ENCODE measurements at places on chromosomes 13 and 19. TPM values are rescaled to one million over a fixed set of nuclear protein-coding genes. Genes with fewer than 3 reads are reported as not detected.

The IRS2 gene
- polyA plus RNA-seq: 3.5 TPM

- peaks cover 41% of the 10 kb centered on the region for H3K4me1 ChIP-seq
- no peaks in the 10 kb centered on the region for H3K36me3 ChIP-seq
- H3K4me3 ChIP-seq: no peak overlapping the region
- peak overlapping the region; percentile 93 for H3K27ac ChIP-seq
- H3K27me3 ChIP-seq: no peaks in the 10 kb centered on the region
- peak; percentile 95 for DNase-seq
These were observed 79.8 kb upstream of the FLT1 start for GRCh38 chr13:28574617-28575142.

The MEDAG gene
- polyA plus RNA-seq: not detected

DNA sequence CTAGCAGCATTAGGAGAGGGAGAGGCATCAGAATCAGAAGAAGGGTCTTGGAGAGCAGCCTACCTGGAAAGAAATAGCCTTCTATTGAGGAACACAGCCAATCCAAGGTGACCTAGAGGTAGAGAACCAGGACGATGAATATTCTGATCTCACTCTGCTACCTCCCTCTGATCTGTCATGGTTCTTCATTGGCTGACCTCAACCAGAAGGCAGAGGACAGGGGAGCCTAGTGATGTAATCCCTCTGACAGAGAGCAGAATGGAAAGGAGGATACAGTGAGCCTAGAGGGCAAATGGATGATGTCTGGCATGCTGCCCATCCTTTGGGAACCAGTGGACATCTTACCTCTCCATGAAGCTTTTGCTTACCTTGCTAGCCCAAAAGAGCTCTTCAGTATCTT lies 3.6 kb downstream of the ZNF507 start:
- H3K4me1 ChIP-seq: peaks cover 20% of the 10 kb centered on the region
- H3K27me3 ChIP-seq: peaks cover 94% of the 10 kb centered on the region
- H3K4me3 ChIP-seq: no peak overlapping the region
- H3K27ac ChIP-seq: no peak overlapping the region
- H3K36me3 ChIP-seq: no peaks in the 10 kb centered on the region
- DNase-seq: no peak

- DNase-seq: peak; percentile 39
- no peaks in the 10 kb centered on the region for H3K27me3 ChIP-seq
- peaks cover 41% of the 10 kb centered on the region for H3K4me1 ChIP-seq
These were observed at the start of gene PGPEP1 for GRCh38 chr19:18340190-18340989. TSS of gene PGPEP1 (plus strand) at chr19:18340598. CDS start at chr19:18340682, 84 bp downstream.

GRCh38 chr13:90416519-90416918 lies 931.0 kb upstream of the MIR17HG start:
- no peaks in the 10 kb centered on the region for H3K36me3 ChIP-seq
- no peaks in the 10 kb centered on the region for H3K4me1 ChIP-seq
- H3K27me3 ChIP-seq: no peaks in the 10 kb centered on the region

DNA sequence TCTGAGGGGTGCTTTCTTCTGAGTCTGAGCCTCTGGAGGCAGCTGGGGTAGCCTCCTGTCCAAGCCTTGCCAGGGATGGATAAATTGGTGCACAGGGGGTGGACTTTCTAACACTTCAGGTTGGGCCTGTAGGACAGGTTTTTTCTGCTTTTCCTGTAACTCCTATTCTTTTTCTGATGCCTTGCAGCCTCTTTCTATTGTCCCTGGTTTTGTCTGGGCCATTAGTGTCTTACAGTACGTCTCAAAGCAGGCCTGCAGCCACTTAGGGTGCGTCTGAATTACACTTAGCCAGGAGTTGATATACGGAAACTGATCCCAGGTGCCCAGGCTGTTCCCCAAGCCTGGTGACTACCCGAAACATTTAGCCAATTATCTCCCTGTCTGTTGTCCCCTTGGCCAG lies 213.3 kb upstream of the HTR2A start:
- no peak overlapping the region for H3K27ac ChIP-seq
- no peaks in the 10 kb centered on the region for H3K27me3 ChIP-seq
- DNase-seq: no peak
- H3K4me1 ChIP-seq: no peaks in the 10 kb centered on the region

GRCh38 chr19:16106121-16106520 lies 5.6 kb upstream of the RAB8A start:
- H3K36me3 ChIP-seq: peaks cover 25% of the 10 kb centered on the region
- peak overlapping the region; percentile 53 for H3K27ac ChIP-seq
- H3K4me1 ChIP-seq: peaks cover 33% of the 10 kb centered on the region
- H3K27me3 ChIP-seq: no peaks in the 10 kb centered on the region
- peak; percentile 88 for DNase-seq

GRCh38 chr19:18202778-18203407 lies 949 bp downstream of the RAB3A start:
- no peaks in the 10 kb centered on the region for H3K27me3 ChIP-seq
- H3K4me1 ChIP-seq: peaks cover 29% of the 10 kb centered on the region
- H3K27ac ChIP-seq: no peak overlapping the region
- no peak for DNase-seq
- peak overlapping the region; percentile 89 for H3K4me3 ChIP-seq

DNA sequence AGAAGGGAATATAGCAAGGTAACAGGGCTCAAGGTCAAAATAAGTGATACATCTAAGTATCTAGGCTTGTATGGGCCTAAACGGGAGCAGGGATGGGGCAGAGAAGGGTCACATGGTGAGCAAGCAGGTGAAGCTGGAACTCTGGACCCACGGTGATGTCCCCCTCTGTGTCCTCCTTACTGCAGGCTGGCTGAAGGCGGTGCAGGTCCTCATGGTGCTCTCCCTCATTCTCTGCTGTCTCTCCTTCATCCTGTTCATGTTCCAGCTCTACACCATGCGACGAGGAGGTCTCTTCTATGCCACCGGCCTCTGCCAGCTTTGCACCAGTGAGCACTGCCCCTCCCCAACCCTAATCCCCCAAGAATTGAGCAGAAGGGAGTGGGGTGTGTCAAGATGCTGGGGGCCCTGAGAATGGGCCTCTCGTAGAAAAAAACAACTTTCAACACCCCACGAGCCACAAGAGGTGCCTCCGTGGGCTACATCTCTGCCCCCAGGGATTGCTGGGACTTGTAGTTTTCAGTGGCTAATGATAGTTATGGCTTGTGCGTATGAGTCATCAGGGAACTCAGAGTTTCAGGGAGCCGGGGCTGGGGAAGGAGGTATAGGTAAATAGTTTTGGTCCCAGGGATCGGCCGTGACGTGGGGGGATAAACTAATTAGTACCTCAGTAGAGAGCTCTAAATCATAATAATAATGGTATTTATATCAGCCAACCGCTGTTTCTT lies 4.0 kb downstream of the EMP3 start:
- H3K4me1 ChIP-seq: peaks cover 90% of the 10 kb centered on the region
- DNase-seq: peak; percentile 64
- no peaks in the 10 kb centered on the region for H3K27me3 ChIP-seq

- no peak overlapping the region for H3K4me3 ChIP-seq
- no peaks in the 10 kb centered on the region for H3K27me3 ChIP-seq
- DNase-seq: no peak
- H3K27ac ChIP-seq: no peak overlapping the region
These were observed 14.9 kb downstream of the UBL3 start for GRCh38 chr13:29835280-29836061.

The CLEC17A gene
- 3.4 TPM for polyA plus RNA-seq

DNA sequence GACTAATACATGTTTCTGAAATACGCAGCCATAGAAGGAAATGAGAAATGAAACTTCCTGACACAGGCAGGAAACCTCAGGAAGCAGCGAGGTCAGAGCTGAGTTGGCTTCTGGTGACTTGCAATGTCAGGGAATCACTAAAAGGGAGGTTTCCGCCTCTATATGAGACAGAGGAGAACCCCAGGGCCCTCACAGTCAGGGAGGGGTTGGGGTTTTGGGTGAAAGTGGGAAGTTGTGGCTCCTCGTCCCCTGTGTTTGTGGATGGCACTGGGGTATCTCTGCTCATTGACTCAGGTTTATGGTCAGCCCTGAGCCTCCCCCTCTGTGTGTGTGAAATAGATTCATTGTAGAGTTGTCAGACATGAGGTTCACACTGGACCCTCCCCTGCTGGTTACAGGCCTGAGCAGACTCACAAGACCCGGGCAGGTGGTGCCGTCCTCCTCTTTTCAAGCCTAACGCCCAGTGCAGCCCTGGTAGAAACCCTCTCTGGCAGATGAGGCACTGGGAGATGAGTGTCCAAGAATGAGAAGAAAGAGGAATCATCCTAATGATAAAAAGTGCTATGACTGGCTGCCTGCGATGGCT lies 5.5 kb upstream of the LILRA6 start:
- peaks cover 1% of the 10 kb centered on the region for H3K27me3 ChIP-seq
- peak overlapping the region; percentile 56 for H3K4me3 ChIP-seq
- peak; percentile 98 for DNase-seq

The KLK1 gene
- polyA plus RNA-seq: 0.66 TPM

DNA sequence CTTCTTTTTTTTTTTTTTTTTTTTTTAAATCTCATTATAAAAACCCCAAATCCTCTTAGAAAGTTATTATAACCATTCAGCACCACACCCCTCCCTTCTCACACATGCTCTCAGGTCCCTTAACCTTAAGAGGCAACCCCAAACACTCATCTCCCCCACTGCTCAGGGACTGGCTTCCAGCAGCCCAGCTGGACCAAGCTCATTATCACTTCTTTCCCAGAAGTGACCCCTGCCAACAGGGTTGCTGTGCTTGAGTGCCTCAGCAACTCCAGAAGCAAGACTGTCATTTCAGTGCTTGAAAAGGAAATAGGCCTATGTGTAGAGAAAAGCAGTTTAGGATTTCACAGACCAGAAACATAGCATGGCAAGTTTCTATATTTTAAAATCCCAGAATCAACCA lies 84.3 kb downstream of the SLAIN1 start:
- H3K27ac ChIP-seq: no peak overlapping the region
- no peaks in the 10 kb centered on the region for H3K36me3 ChIP-seq
- H3K4me3 ChIP-seq: no peak overlapping the region
- DNase-seq: no peak
- H3K27me3 ChIP-seq: no peaks in the 10 kb centered on the region

DNA sequence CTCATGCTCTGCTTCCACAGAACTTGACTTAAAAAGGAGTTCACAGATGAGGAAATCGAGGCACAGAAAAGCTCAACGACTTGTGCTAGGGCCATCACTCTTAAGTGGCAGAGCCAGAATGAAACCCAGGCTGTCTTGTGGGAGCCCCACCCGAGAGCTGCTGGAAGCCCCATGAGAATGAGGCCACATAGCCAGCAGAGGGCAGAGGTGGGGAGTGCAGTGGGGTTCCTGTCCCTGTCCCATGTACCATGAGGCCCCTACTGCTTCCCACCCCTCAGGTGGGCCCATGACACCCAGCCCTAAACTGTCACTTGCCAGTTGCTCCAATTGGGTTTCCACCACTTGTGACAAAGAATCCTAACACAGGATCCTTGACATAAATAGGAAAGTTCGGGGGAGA lies 175.9 kb downstream of the IRS2 start:
- H3K27ac ChIP-seq: no peak overlapping the region
- peak; percentile 50 for DNase-seq
- no peaks in the 10 kb centered on the region for H3K4me1 ChIP-seq
- no peak overlapping the region for H3K4me3 ChIP-seq
- H3K36me3 ChIP-seq: no peaks in the 10 kb centered on the region
- H3K27me3 ChIP-seq: no peaks in the 10 kb centered on the region

The CD37 gene
- polyA plus RNA-seq: 147 TPM

DNA sequence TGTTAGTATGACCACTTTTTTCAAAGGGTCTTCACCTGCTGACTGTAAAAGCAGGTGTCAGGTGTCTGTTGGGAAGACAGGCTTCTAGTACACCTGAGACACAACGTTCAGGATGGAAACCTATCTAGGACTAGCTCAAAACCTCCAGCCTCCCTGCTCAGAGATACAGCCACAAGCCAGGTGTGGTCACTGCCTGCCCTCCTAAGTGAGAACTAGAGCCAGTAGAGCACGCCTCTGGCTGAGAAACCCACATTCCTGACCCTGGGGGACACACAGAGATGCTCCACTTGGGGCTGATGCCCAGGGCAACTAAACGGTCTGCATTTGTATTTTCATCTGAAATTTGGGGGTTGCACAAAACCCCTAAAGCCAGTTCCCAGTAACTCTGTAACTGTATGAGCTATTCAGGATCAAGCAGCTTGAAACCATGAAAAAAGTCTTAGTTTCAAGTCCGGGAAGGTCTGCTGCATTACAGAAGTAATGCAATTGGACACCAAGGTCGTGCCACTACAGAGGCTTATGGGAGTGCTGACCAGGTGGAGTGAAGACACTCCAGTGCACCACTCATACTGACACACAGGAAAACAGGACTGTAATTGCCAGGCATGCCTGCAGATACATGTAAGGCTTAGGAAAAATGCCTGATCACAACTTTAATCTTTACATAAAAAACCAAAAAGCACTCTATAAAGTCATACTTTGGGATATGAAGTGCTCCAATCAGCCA lies 27.8 kb downstream of the ANKRD10 start:
- peaks cover 3% of the 10 kb centered on the region for H3K36me3 ChIP-seq
- H3K27me3 ChIP-seq: no peaks in the 10 kb centered on the region
- no peak overlapping the region for H3K27ac ChIP-seq
- DNase-seq: no peak

The IGFL2 gene
- not detected for polyA plus RNA-seq

- DNase-seq: peak; percentile 44
- H3K27me3 ChIP-seq: no peaks in the 10 kb centered on the region
- peaks cover 50% of the 10 kb centered on the region for H3K4me1 ChIP-seq
- peak overlapping the region; percentile 30 for H3K27ac ChIP-seq
- H3K36me3 ChIP-seq: peaks cover 27% of the 10 kb centered on the region
These were observed 8.0 kb downstream of the LILRB4 start for GRCh38 chr19:54670576-54671357.

The CERS1 gene
- polyA plus RNA-seq: not detected

The IFNL1 gene
- not detected for polyA plus RNA-seq

The MFSD12 gene
- 47.9 TPM for polyA plus RNA-seq

The TUBA3C gene
- polyA plus RNA-seq: not detected

The ZNF555 gene
- 2.9 TPM for polyA plus RNA-seq

DNA sequence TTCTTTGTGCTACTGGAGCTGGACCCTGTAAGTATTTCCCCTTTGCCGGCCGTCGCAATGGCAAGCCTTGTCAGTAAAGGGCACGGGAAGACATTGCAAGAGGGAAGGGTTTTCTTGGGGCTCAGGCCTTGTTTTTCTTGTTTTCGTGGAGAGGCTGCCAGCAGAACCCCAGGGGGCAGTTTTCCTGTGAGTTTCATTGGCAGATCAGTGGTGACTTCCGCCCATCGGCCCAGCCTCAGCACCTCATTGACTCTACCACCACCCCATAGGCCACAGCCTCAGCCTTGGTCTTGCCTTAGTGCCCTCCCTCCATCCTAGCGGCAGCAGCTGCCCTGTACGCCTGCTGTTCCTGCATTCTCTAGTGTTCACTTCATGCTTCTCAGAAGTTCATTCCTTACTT lies 61.5 kb downstream of the GJA3 start:
- no peaks in the 10 kb centered on the region for H3K4me1 ChIP-seq
- H3K27me3 ChIP-seq: peaks cover 26% of the 10 kb centered on the region
- no peak for DNase-seq
- no peak overlapping the region for H3K4me3 ChIP-seq

The PRSS57 gene
- polyA plus RNA-seq: 1.4 TPM

The TPRX1 gene
- not detected for polyA plus RNA-seq

DNA sequence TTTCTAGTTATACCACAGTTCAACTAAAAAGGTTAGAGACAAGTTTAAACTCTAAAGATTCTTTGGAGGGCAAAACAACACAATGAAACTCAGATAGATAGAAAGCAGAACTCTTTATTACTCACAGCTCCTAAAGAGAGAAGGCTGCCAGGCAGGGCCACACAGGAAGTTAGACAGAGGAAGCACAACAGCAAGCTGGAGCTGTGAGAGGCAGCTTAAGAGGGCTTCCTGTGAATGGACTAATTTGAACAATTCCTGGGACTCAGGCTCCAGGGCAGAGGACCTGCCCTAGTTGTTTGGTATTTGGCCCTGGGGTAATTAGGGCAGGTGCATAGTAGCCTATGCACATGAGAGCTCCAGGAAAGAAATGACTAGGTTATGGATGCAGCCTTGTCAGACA lies 803.6 kb downstream of the DIAPH3 start:
- DNase-seq: peak; percentile 13
- no peak overlapping the region for H3K27ac ChIP-seq
- H3K27me3 ChIP-seq: no peaks in the 10 kb centered on the region
- no peak overlapping the region for H3K4me3 ChIP-seq
- H3K36me3 ChIP-seq: no peaks in the 10 kb centered on the region

All from CD14-positive monocyte (primary cell).